Left colon (tissue), 2 donors: ENCODE measurements at places on chromosomes 2 and 18.

DNA sequence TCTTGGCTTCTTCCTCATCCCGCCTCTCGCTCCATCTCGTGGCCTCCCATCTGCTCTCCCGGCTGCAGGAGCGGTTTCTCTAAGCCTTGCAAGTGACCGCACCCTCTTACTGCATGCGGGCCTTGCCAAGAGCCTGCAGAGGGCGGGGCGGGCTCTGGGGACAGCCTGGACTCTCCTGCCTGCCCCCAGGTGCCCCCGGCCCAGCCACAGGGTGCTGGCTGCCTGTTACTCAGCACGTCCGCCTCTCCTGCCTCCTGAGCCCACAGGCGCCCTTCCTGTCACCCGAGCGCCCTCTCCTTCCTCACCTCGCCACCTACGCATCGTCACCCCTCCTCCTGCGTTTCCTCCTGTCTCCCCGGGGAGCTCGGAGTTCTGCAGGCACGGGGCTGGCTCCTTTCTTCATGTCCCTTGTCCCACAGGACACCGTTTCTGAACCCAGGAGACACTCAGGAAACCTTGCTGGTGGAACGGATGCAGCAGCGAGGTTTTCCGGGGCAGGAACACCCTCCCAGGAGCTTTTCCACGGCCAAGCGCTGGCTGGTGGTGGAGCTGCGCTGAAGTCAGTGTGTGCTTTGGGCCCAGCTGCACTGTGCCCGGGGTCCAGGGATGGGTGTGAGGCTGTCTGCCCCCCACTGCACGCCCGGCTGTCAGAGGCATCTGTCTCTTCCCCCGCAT, 28.5 kb downstream of the HPCAL1 start:
- DNase-seq: peak; percentile 79

DNA sequence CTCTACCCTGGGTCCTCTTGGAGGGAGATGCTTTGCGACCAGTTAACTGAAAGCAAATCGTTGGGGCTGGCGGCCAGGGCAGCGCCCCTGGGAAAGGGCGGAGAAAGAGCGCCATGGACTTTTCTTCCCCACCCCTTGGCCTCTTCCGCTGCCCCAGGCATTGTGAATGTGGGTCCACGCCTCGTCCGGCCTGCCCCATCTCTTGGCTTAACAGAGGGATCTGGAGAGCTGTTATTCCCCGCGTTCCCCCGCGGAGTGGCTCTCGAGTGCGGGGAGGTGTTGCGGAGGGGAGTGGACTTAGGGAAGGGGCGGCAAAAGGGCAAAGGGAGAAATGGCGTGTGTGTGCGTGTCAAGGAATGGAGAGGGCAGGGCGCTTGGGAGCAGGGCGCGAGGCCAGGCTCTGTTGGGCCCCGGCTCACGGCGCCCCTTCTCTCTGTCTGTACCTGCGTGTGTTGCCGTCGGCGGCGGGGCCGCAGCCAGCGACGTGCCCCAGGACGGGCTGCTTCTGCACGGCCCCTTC, 6.6 kb downstream of the EMX1 start:
- no peak for DNase-seq

GRCh38 chr2:11807156-11808015, 61.0 kb downstream of the LPIN1 start:
- no peak for DNase-seq

DNA sequence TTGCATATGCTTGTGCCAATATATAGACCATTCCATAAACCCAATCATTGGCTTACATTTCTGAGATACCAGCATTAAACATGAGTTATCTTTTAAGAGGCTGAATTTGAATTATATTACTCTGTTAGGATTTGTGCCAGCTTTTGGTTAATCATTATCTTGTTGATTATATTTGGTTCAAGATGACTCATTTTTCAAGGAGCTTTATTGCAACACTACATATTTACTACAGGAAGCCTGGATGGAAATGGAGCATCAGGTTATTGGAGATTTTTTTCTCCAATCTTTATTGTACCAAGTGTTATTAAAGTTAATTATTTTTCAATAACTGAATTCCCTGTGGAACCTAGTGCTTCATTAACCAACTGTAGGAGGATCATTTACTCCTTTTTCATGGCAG, 26.4 kb downstream of the EML4 start:
- DNase-seq: no peak

- no peak for DNase-seq
These were observed 144.2 kb downstream of the WDR7 start for GRCh38 chr18:56795381-56795780.

- DNase-seq: no peak
These were observed 414.6 kb upstream of the TRIB2 start for GRCh38 chr2:12302140-12302539.

DNA sequence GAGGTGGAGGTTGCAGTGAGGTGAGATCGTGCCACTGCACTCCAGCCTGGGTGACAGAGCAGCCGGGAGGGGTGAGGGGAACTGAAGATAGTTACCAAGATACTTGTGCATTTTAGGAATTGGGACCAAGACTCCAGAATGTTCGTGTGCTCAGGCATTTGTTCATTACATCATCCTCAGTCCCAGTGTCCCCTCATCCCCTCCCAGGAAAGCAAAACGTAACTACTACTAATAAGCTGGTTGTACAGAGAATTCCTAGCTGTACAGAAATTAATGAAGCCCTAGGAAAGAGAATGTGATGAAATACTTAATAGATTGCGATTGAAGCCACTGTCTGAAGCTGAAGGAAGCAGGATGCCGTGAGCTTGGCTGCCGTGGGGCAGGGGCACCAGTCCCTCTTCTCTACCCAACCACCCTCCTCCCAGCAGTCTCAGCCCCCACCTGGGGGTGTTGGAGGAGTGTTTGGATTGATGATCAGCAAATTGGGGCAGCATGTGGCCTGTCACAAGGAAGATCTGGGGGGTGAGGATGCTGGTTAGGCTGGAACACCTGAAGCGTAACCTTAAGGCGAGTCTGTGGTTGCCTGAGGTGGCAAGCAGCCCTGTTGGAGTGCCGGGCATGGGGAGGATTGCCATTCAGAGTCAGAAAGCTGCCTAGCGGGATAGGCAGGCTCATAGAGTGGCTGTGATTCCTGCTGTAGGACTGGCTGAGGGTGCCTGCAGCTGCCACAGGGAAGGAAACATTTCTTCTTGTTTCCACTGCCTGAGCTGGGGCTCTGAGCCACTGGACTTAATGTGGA, 140.9 kb downstream of the SH3RF3 start:
- no peak for DNase-seq

DNA sequence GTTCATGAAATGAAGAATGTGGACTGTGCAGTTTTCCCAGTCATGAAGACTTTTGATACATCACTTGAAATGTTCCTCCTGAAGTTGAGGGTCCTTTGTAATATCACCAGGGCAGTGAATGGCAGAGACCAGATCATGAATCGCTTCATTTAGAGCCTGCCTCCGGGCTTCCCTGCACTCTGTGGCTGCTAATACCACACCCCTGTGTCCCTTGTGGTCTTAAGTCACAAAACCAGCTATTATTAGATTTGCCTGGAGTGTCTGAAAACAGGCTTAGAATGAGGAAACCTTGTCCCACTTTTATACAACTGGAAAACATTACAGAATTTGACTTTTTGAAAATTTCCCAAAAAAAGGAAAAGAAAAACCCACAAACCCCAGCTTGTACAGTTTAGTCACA, 147.9 kb downstream of the MGAT5 start:
- no peak for DNase-seq

GRCh38 chr2:54709336-54709809, 14.1 kb upstream of the EML6 start:
- DNase-seq: peak; percentile 72

- DNase-seq: peak; percentile 18
These were observed 263.8 kb downstream of the PHLPP1 start for GRCh38 chr18:62979176-62979575.

DNA sequence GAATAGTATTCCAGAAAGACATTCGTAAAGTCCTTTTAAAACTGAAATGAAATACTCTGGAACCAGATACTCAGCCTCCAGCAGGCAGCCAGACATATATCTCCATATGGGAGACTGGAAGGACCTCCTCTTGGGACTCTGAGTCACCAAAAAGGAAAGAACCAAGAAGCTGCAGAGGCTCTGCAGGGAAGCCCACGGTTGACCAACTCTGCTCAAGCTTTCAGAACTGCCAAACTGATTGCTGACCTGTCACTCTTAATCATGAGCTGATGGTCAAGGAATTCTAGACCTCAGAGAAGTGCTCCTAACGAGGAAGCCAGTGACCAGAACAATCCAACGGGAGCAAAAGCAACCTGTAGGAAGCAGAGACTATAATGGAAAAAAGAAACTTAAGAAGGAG, 434.7 kb downstream of the EIPR1 start:
- no peak for DNase-seq

GRCh38 chr2:147829106-147829505, 15.7 kb upstream of the ACVR2A start:
- no peak for DNase-seq

- no peak for DNase-seq
These were observed 108.4 kb downstream of the LYPD6B start for GRCh38 chr2:149146876-149147275.

DNA sequence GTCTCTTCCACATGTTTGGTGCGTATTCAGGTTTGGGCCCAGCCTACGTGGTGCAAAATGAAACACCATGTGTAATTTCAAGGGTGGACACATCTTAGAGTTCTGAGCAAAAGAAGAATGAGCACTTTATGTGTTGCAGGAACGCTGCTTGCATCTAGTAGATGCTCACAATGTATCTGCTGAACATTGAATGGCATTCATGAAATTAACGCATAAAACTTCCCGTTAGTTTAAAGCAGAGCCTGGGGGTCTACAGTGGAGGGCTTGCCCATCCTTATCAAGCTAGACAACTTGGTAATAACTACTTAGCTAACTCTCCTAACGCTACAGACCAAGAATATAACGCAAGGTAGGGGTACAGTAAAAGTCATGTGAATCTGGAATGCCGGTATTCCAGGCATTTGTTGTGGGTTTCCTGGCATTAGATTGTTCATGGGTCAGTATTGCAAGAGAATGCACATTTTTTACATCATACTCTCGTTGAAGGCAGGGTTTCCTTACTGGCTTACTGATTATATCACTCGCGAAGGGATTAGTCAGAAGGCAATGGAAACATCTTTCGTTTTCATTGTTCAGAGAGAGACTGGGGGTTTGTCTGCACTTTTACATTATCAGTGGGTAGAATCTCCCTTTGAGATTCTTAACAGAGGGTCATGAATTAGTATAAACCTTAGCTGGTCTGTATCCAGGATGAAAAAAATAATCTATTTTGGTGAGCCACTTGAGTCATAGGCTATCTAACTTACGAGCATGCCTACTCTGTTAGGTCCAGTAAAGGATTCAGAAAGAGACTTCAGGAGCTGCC, 229.5 kb upstream of the EPAS1 start:
- DNase-seq: no peak

- no peak for DNase-seq
These were observed 276.8 kb upstream of the PARD3B start for GRCh38 chr2:204268458-204268857.

DNA sequence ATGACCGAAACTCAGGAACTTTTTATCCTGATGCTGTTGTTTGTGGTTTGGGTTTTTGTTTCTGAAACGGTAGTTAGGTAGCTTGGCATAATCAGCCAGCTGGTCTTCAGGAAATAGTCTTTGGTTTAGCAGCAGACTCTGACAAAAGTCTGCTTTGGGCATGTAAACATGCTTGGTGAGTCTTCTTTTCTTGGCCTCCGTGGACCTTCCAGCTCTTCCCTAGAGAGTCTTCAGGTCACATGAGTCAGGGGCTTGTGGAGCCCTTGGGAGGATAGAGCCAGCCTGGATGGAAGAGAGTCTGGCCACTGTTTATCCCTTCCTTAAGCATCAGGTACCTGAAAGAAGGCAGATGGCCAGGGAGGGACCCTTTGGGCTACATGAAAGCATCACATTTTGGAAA, 154.5 kb downstream of the MGAT5 start:
- DNase-seq: no peak

DNA sequence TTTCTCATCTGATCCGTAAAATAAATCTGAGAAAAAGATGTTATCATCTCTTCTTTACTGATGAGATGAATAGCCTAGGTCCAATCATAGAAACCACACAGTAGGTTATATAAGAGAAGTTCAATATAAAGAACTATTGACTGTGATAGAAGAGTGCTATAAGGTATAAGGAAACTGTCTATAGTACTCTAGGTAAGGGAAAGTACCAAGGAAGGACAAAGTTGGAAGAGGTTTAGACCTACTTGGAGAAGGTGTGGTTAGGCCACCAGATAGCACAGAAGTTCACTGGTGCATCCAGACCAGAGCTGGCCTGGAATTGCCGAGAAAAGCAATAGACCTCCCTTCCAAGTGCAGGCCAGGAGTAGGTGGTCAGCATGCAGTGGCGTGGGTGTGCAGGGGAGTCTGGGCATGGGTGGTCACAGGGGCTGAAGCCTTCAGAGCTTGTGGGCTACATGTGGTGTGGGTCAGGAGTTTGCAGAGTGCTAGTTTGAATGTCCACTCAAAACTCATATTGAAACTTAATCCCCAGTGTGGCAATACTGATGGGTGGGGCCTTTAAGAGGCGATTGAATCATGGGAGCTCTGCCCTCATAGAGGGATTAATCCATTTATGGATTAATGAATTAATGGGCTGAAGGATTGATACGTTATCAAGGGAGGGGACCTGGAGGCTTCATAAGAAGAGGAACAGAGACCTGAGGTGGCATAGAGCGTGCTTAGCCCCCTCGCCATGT, 86.3 kb downstream of the ALPK2 start:
- DNase-seq: no peak

- DNase-seq: no peak
These were observed 42.4 kb upstream of the MTIF2 start for GRCh38 chr2:55311444-55311870.

DNA sequence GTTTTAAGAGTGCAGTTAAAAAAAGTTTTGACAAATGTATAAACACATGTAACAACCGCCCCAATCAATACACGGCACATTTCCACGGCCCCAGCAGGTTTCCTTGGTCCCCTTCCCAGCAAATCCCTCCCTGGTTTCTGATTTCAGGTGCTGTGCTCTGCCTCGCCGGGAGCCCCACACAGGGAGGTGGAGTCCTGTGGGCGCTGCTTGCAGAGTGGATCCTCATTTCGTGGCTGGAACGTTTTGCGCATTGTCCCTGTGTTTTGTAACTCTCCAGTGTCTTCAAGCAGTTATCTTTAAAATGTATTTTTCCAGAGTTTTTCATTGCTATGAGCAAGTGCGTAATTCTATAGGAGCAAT, 124.8 kb downstream of the GALR1 start:
- DNase-seq: peak; percentile 35

DNA sequence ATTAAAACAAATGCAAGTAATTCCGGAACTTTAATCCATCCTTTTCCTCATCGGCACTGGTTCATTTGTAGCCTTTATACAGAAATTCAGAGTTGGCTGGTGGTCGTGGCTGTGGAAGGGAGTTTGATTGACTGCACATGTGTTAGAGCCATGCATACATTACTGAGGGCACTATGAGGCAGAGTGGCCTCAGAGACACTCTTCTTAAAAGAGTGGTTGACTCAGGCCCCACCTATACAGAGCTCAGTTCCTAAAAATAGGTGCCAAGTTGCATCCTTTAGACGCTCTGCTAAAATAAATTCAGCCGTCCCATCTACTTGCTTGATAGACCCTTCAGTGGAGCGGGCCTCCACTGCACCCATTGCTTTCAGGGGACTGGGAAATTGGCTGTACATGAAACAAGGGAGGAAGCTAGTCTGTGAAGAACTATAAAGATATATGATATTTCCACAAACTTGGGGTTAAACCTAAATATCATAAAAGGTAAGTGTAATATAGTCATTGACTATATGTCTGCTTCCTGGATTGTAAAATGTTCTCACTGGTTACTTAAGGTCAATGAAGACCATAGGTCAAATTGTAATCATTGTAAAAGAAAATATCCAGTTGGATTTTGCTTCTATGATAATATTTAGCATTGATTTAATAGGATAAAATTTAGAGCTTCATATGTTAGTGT, 298.9 kb downstream of the XIRP2 start:
- DNase-seq: no peak
